NCI-H69 (cell line): ENCODE measurements at places on chromosomes 6 and 20.
A peak's percentile ranks its signal among the peaks of the same experiment; 100 is the strongest.

GRCh38 chr6:85015396-85015990 is 251.1 kb upstream of the TBX18 start:
- peak; percentile 74 for DNase-seq

GRCh38 chr20:60116128-60116909 is 158.1 kb downstream of the CDH26 start:
- no peak for DNase-seq

DNA sequence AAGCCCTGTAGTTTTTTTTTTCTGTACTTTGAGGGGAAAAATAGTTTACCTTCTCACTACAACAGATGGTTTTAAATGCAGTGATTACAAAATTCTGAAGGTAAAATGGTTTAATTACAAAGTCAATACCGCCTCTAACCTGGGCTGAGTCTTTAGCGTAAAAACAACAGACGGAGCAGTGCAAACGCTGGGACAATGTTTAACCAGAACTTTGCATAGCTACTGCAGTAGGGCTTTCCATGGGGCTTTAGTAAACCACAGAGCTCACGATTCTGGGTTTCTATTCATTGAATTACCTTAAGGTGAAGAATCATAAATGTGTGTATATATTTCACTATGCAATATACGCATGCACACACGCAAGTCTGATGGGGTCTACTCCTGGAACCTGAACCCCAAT is 77.9 kb downstream of the RFX6 start:
- DNase-seq, result peak; percentile 78

DNA sequence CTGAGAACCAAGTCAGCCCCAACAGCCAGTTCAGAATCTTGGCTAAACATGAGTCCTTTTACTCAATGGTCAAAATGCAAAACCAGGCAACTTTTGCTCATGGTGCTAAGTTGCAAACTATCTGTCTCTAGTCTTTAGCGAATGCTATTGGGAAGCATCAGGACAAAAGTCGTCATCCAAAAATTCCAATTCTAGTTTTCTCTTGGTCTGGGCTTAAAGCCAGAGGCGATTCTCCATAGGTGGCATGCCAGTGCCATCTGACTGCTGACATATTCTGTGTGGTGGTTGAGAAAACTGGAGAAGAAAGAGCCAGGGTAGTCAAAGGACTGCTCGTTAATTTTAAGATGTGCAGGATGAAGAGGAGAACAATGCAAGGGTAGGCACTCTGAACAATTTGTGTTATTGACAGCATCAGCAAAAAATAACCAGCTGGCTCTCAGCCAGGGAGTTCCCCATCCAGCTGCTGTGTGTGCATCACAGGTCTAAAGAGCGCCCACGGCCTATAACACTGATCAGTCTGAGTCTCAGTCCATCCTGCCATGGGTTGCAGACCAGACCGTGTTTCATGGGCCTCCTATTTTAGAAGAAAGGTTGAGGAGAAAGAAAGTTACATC is 313.6 kb downstream of the ALDH8A1 start:
- peak; percentile 36 for DNase-seq

- peak; percentile 59 for DNase-seq
Measured at GRCh38 chr6:1870932-1871331, 261.2 kb downstream of the FOXC1 start.

GRCh38 chr6:154341871-154342270 is 14.7 kb downstream of the IPCEF1 start:
- no peak for DNase-seq

DNA sequence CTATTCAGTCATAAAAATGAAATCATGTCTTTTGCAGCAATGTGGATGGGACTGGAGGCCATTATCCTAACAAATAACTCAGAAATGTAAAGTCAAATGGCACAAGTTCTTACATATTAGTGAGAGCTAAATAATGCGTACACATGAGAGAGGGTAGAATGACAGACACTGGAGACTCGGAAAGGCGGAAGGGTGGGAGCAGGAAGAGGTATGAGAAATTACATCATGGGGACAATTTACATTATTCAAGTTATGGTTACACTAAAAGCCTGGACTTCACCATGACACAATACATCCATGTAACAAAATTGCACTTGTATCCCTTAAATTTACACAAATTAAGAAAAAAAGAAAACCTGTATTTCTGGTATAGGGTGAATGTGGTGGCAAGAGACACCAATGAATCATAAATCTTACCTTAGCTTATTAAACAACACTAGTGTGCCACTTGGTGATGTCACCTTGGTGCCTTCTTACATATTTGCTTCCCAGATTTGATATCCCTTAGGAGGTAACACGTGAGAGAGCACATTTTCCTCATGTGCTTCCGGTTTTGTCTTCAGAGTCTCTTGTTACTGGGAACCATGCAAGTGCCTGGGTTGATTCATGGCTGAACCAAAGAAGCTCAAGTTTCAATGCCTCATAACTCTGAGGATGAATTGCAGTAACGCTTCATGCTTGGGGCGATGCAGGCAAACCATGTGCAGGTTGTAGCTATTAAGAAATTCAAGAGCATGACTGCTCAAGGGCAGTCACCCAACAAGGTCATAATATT is 84.6 kb downstream of the DCDC2 start:
- DNase-seq, result peak; percentile 82

GRCh38 chr6:145895802-145896201 is 68.4 kb downstream of the SHPRH start:
- DNase-seq, result peak; percentile 14

- peak; percentile 10 for DNase-seq
Measured at GRCh38 chr6:168355716-168356522, 36.3 kb upstream of the DACT2 start.
